Suprapubic skin (tissue), 4 donors: ENCODE measurements at places on chromosomes 13 and 19. TPM values are rescaled to one million over a fixed set of nuclear protein-coding genes. Genes with fewer than 3 reads are reported as not detected.

Gene ZNF66
- total RNA-seq, result 9.8 TPM

Gene SYT5
- 6.8 TPM for total RNA-seq

Gene CADM4
- 14.1 TPM for total RNA-seq

Gene CCDC106
- total RNA-seq, result 7.8 TPM

Gene RAX2
- total RNA-seq, result not detected

Gene TTC9B
- not detected for total RNA-seq

Gene SULT2B1
- 26.0 TPM for total RNA-seq

Gene EPN1
- total RNA-seq, result 104 TPM

Gene C13orf42
- not detected for total RNA-seq

Gene IRS2
- 41.1 TPM for total RNA-seq

Gene NKPD1
- 60.4 TPM for total RNA-seq

Gene CLDND2
- not detected for total RNA-seq

Gene OLFM2
- total RNA-seq, result 109 TPM

Gene GFY
- total RNA-seq, result not detected

Gene MIR17HG
- 4.3 TPM for total RNA-seq

Gene TARM1
- not detected for total RNA-seq

Gene ZNF177
- 1.8 TPM for total RNA-seq

Gene SAFB
- total RNA-seq, result 181 TPM

Gene CRX
- not detected for total RNA-seq

Gene POLR2E
- 101 TPM for total RNA-seq

Gene ZNF681
- 2.8 TPM for total RNA-seq

Gene ZNF99
- 0.24 TPM for total RNA-seq

Gene APOC1
- total RNA-seq, result 58.3 TPM

Gene TLE6
- 1.4 TPM for total RNA-seq

Gene TLE2
- 35.6 TPM for total RNA-seq

Gene THSD8
- not detected for total RNA-seq

Gene GRIK5
- total RNA-seq, result 2.3 TPM

Gene F2RL3
- total RNA-seq, result 1.7 TPM

Gene ERICH6B
- total RNA-seq, result not detected

Gene PGLYRP1
- not detected for total RNA-seq

Gene ZNF524
- 49.9 TPM for total RNA-seq

Gene PSG1
- total RNA-seq, result not detected

Gene CASP14
- 123 TPM for total RNA-seq

Gene ZNF682
- total RNA-seq, result 5.5 TPM

Gene IGSF23
- total RNA-seq, result not detected

Gene SOX1
- total RNA-seq, result not detected

Gene ZNF563
- total RNA-seq, result 2.6 TPM

Gene AMER2
- 0.05 TPM for total RNA-seq

Gene SLC7A9
- total RNA-seq, result 1.1 TPM

Gene IFI30
- 37.2 TPM for total RNA-seq

Gene SLC10A2
- 0.13 TPM for total RNA-seq

Gene USHBP1
- 8.4 TPM for total RNA-seq

Gene SLITRK6
- total RNA-seq, result 5.1 TPM

Gene UBE2S
- 17.0 TPM for total RNA-seq

Gene FPR1
- total RNA-seq, result 0.72 TPM

Gene ZBTB32
- not detected for total RNA-seq

Gene BICRA
- 20.6 TPM for total RNA-seq

Gene SLAIN1
- 4.8 TPM for total RNA-seq

Gene NLRP4
- total RNA-seq, result not detected

Gene RNF225
- 13.7 TPM for total RNA-seq

Gene TMEM143
- total RNA-seq, result 14.7 TPM

Gene EGLN2
- 34.9 TPM for total RNA-seq

Gene CLEC4G
- total RNA-seq, result not detected

Gene CYP2F1
- total RNA-seq, result not detected

Gene SYCN
- not detected for total RNA-seq

Gene NLRP5
- not detected for total RNA-seq

Gene RNF113B
- not detected for total RNA-seq

Gene RPL18A
- total RNA-seq, result 1,229 TPM

Gene ZNF888
- total RNA-seq, result 3.5 TPM

Gene STRN4
- total RNA-seq, result 87.6 TPM
